ENCODE measurements at places on chromosomes 5 and 9. TPM values are rescaled to one million over a fixed set of nuclear protein-coding genes. Genes with fewer than 3 reads are reported as not detected.

- DNase-seq = no peak
Observed at GRCh38 chr9:89670801-89671434, 66.1 kb downstream of the GADD45G start.

The DHFR gene
- total RNA-seq = 13.5 TPM

- no peak for DNase-seq
Observed at GRCh38 chr5:165309446-165309845, 1804.0 kb downstream of the MAT2B start.

- DNase-seq = peak; percentile 63
Observed at GRCh38 chr5:140673187-140673976, at the start of gene DND1. TSS of gene DND1 (minus strand) at chr5:140673576. CDS start at chr5:140673542, 34 bp downstream.

GRCh38 chr9:128947527-128948301 is at the start of the genes DOLK and NUP188:
TSS of gene DOLK (minus strand) at chr9:128947603. CDS start at chr9:128947303, 300 bp downstream.
TSS of gene NUP188 (plus strand) at chr9:128947699. CDS start at chr9:128947720, 21 bp downstream.
- DNase-seq = peak; percentile 99

DNA sequence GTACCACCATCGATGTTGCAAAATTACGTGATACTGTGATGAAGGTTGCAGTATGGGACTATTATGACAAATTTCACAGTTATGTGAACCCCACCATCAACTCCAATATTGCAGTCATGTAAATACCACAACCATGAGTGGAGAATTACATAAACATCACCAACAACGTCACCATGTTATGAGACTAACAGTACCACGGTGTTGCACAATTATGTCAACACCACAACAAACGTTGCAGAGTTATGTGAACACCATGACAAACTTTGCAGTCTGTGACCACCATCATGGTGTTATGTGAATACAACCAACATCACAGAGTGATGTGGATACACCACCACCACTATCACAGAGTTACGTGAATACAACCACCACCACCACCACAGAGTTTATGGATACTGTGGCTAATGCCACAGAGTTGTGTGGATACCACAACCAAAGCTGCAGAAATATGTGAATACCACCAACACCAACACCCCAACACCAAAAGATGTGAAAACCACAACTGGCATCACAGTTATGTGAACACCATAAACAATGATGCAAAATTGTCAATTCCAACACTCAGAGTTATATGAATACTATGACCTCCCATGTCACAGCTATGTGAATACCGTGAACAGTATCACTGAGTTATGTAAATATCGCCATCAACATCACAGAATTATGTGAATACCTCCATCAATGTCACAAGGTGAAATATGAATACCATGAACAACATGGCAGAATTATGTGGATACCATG is 62.4 kb downstream of the SHC3 start:
- DNase-seq = no peak

The SPINK13 gene
- not detected for total RNA-seq

- DNase-seq = no peak
Observed at GRCh38 chr9:69400470-69400869, 75.5 kb downstream of the ENTREP1 start.

The POLR3G gene
- total RNA-seq = 0.96 TPM

- DNase-seq = no peak
Observed at GRCh38 chr5:7478459-7478858, 82.5 kb downstream of the ADCY2 start.

- no peak for DNase-seq
Observed at GRCh38 chr9:76528056-76528455, 69.1 kb downstream of the GCNT1 start.

DNA sequence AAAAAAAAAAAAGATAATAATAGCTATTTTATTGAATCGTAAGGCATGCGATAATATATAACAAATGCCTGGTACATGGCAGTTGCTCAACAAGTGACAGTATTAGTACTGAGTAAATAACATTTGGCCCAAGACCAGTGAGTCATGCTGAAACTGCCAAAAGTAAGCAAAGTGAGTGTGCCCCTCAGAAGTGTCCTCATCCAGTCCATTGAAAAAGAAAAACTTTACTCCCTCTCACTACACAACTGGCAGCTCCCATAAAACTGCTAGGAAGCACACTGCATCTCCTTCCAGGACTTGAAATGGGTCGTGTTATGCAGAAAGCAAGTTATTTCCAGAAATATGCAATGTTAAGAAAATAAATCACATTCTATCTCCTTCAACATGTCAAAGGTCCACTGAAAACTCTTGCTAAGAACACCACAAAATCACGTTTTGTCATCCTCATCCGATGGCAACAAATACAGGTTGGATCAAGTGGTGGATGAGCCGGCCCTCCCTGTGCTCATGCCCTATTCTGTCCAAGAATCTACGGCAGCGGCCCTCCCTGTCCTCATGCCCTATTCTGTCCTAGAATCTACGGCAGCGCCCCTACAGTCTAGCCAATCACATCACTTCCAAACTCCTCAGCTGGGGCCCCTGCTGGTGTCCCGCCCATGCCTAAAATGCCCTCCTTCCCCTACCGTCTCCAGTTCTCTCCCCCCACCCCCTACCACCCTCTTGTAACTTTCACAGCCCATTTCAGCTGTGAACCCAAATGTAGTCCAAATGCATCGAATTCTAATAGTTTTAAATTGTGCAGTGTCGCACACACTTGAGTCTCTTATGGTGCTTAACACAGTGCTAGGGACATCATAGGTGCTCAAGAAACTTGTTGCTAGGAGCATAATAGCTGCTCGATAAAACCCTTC is 12.5 kb downstream of the PTCH1 start:
- peak; percentile 39 for DNase-seq

DNA sequence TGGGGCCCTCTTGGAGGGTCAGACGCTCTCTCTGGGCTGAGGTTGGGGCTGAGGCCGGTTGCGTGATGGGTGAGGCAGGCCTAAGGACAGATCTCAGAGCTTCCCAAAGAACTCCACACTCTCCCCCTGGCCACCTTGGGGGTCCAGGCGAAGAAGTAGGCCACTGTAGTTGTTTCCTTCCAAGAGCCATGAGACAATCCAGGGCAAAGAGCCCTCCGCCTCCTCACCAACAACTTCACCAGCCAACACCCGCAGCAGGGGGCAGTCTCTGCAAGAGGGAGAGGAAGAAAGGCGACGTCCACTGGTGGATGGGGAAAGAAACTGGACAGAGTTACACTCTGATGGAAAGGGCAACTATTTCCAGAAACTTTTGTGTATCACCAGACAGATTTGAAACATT is 10.7 kb downstream of the SLC35A4 start:
- DNase-seq = peak; percentile 78

GRCh38 chr5:102666164-102666946 is 88.8 kb upstream of the PAM start:
- DNase-seq = no peak

DNA sequence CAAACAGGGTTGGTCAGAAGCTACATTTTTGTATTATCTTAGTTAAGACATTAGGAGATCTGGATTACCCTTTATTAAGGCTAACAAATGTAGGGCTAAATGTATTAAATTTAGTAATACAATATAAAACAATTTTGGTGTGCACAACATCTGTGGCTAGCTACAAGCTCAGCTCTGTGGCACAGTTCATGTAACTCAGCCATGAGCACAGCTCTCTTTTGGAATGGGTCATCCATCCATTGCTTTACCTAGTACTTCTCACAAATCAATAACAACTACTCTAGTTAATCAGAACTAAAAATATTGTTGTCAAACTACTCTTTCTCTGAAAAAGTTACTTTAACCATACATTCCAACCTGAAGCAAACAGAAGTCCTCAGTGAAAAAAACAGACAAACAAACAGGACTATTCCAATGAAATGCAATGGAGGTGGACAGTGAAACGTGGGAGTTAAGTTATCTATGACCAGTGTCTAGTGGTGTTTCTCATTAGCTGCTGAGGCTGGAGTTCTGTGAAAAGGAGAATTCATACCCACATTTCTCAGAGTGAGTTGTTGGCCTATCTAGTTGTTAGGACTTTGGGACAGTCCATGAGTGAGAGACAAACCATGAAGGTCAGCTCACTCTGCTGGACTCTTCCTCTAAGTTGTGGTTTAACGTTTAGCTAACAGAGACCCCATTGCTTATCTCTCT is 55.1 kb downstream of the PIP5K1B start:
- no peak for DNase-seq

The FAM174A gene
- 21.2 TPM for total RNA-seq

DNA sequence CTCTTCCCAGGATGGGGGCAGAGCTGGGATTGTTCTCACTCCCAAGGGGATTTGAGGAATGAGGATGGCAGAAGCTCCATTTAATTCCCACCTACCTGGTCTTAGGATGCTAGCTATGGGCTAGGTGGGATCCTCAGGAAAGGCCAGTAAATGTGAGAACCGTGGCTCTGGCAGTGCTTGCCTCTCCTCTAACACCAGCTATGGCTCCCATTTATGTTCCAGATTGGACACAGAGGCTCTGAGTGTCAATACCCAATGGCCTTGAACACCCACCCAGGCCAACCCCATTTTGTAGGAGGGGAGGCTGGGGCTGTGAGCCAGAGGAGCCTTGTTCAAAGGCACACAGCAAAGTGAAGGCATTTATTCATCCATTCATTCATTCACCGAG is 10.2 kb upstream of the DAB2IP start:
- no peak for DNase-seq

GRCh38 chr5:140548791-140549190 is 1.3 kb downstream of the EIF4EBP3 start:
- DNase-seq = no peak

DNA sequence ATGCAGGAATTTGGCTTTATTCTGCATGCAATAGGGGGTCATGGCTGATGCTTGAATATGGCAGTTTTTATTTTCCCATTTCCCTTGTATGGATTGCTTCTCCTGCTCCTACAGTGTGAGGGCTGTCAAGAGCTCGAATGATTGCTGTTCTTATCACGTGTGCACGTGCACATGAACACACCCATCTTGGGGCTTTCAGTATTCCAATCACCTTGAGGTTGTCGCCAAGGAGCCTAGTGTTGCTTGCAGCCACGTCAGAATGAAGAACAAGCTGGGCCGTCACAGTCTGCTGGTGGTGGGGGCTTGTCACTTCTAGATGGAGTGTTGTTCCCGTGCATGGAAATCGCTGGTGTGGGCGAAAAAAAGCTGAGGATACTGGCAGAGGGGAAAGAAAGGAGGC is 219.4 kb upstream of the GLRA1 start:
- DNase-seq = no peak

The FOXD4L6 gene
- total RNA-seq = not detected

DNA sequence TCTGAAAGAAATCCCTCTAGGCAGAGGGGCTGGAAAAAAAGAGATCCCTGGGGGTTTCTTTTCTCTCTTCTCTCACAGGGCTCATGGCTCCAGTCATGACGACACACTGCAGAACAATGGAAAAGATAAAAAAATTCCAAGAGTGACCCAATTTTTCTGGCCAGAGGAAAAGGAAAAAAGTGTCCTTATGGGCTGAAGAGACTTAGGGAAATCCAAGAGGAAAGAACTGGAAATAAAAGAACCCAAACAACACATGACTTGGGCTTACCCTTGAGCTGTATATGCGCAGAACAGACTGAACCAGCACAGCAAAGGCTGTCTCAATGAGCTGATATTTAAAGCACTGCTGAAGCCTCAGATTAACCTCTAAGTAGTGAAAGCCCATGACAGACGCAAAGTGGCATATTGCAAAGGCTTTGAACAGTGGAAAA is 102.4 kb downstream of the SMIM23 start:
- no peak for DNase-seq

- DNase-seq = no peak
Observed at GRCh38 chr9:124411514-124412227, 3.6 kb downstream of the PSMB7 start.

- no peak for DNase-seq
Observed at GRCh38 chr9:133842721-133843227, 104.6 kb upstream of the SARDH start.

DNA sequence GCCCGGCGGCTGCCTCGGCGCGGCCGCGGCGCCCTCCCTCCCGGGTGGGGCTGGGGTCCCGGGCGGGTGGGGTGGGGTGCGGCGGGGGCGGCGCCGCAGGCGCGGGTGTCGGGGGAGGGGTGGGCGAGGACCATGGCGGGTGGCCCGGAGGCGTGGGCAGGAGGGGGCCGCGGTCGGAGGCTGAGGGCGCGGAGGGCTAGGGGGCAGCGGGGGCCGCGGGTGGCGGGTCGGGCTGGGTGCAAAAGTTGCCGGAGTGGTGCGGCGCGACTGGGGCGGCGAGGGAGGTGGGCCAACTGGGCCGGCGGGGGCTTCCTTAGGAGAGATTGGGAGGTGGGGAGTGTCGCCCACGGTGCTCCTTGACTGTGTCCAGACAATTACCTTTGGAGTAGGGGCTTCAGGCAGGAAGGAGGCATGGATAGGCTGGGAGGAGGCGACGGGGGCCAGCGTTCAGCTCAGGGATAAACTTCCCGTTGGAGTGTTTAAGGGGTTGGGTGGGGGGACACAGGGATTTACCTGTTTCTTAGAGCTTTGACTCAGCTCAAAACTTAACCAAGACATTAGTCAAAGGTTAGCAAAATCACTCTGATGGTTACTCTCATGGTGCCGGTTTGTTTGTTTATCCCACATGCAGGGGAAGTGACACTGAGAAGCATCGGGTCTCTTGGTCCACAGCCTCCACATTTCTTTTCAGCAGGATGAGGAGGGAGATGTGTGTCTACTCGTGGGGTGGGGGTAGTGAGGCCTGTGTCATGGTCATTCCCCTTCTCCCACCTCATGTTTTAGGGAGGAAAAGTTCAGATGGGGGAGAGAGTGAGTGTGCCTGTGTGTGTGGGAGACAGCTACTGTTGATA is 859 bp downstream of the CSNK1G3 start:
- DNase-seq = peak; percentile 77

DNA sequence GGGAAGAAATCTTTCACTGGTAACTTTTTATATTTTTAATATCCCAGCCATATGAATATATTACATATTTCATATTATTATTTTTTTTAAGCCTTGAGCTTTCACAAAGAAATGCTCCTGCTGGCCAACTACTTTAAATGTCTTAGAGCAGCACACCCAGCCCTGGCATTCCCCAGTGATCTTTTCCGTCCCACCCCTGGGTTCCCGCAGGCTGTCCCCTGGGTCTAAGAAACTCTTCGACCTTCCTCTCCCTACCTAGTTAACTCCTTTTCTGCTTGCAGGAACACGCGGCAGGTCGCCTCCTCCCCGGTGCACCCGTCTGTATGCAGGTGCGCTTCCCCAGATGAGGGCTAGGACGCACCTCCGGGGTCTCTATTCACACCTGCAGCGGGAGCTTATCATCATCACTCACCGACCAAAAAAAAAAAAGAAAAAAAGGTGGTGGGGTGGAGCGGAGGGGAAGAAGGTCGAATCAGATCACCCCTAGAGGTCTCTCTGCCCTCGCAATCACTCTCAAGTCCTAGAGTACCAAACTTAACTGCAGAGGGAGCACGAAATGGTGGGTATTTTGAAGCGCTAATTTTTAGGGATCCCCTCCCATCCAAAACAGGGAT is 696 bp downstream of the ZFP62 start:
- DNase-seq = no peak

The RAPGEF6 gene
- total RNA-seq = 13.3 TPM

- no peak for DNase-seq
Observed at GRCh38 chr5:151048526-151048925, 28.1 kb downstream of the GPX3 start.

Measured in right cardiac atrium (tissue), 5 donors.